Activated CD8-positive, alpha-beta memory T cell treated with anti-CD3 and anti-CD28 coated beads for 1 hour (primary cell): ENCODE measurements at places on chromosomes 7 and 10.

DNA sequence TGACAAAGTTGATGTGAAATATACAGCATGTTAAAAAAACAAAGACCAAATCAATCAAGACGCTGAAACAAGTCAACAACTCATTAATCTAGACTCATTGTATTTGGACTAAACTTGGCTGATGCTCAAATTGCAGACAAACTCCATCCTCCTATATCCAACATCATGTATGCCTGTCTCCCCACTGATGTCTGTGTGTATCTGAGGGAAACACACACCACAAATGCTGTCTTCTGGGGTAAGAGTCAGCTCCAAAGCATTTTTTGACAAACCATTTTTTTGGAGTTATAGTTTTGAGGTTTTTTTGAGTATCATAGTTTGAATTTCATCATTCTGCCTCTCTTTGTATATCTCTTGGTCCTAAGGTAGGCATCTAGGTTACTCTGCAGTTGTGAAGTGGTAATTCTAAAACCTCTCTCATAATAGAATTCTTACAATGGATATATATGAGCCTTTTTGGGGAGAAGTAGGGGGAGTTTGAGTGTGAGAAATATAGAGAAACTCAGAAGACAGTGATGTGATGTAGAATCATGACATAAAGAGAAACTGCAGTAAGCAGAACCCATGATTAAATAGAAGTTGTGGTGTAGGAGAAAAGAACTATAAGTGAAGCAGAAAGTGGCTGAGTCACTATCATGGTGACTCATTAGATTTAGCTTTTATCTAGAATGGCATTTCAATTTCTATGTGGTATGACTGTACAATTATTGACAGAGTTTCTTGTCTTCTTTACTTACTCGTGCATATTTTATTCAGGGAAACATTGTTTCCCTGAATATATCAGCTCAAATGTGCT is 1531.1 kb upstream of the LRRTM3 start:
- DNase-seq = no peak

DNA sequence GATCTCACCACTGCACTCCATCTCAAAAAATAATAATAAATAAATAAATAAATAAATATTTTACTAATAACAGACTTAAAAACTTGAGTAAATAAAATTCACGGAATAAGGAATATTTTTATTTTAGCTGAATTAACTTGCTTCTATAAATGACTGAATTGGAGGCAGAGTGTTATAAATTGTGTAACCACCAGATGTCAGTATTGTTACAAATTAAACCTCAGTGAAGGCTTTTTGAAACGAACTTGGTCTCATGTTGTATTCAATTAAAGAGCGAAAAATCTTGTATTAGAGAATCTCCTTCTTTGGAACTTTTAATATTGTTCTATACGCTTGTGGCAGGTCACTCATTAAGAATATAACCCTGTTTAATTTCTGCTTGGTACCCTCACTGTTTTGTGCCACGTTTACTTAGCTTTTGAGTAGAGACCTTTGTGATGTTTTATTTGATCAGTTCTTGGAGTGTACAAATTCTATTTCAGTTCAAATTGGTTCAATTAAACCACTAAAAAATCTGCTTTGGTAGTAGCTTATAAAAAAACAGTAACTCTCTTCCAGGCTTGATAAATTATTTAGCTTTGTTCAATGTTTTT is 45.6 kb upstream of the SCIN start:
- no peak for DNase-seq

- no peak for DNase-seq
Measured at GRCh38 chr7:21941611-21942141, 4.0 kb downstream of the CDCA7L start.

DNA sequence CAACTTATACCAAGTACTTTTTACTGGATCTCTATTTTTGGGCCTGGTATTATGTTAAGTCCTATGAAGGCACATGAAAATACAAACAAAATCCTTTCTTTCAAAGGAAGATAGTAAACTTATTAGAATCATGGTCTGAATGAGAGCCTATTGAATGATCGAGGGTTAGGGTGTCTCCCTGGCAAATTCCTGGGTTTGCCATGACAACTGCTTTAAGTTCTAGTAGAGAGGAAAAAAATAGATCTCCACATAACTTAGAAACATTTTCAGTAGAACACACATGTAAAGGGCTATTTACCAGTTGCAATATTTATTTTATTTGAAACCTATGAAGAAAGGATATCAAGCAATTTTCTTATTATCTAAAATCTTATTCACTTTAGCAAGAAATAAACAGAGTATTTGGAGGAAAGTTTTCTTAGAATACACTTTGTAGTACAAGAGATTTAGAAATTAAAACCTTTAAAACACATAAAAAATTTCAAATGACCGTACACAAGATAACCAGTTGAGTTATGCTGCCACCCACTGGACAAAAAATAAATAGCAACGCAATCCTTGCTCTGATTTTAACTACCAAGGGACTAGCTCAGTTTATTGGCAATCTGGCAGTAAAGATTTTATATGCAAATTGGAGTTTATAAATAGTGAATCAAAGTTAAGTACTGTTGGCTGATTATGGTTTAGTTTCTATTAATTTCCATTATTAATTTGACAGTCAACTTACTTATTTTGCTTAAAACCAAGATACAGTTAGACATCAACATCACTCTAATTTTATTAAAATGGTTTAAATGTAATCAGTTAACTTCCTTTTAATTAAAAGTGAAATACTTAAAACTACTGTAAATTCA is 33.9 kb downstream of the CACUL1 start:
- DNase-seq = peak; percentile 21

DNA sequence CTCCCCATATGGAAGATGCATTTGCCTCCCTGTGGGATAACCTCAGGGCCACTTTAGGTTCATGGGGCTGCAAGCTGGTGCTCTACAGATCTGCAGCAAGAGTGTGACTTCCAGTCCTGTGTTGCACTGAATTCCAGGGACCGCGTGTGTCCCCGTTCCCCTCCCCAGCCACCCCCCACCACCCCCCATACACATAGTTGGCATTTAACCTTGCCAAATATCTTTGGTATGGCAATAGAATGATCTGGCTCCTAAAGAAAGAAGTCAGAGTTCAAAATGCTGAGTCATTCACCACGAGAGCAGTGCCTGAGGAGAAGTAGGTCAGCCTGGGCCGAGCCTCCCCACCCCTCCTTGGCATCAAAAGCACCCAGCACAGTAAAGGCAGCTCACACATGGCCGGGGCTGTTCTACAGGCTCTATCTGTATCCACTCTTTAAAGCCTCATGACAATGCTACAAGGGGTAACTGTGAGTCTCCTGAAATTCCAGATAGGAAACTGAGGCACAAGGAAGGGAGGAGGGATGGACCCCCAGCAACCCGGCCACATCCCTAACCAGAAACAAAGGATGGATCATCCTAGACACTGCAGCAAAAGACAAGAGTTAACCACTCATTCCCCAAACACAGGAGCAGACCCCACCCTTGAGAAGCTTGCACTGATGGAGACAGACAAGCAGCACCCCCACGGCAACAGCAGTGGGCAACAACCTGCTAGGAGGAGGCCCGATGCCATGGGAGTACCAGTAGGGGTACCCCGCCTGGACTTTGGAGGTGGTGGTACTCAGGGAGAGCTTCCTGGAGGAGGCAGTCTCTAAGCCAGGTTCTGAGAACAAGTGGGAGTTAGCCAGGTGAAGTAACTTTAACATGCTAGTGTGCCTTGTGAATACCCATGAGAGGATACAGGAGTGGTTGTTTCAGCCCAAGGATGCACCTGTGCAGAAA is 70.3 kb upstream of the NANOS1 start:
- DNase-seq = no peak

DNA sequence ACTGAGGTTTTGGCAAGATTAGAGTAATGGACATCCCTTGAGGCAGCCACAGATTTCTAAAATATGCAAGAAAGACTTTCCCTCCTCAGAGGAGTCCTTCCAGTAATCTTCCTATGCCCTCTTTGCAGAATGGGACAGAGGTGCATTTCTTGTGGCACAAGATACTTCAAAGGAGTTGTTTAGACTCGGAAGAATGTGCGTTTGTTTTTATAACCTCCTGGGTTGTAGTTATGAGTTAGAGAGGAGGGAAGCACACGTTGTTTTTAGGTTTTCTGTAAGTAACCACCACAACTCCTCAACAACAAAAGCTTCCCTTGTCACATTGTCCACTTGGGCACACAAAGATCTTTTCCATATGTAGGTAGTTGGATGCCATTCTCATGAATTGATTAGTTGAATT is 78.1 kb upstream of the GLI3 start:
- no peak for DNase-seq

GRCh38 chr10:62234077-62234605 is 34.5 kb downstream of the RTKN2 start:
- no peak for DNase-seq

DNA sequence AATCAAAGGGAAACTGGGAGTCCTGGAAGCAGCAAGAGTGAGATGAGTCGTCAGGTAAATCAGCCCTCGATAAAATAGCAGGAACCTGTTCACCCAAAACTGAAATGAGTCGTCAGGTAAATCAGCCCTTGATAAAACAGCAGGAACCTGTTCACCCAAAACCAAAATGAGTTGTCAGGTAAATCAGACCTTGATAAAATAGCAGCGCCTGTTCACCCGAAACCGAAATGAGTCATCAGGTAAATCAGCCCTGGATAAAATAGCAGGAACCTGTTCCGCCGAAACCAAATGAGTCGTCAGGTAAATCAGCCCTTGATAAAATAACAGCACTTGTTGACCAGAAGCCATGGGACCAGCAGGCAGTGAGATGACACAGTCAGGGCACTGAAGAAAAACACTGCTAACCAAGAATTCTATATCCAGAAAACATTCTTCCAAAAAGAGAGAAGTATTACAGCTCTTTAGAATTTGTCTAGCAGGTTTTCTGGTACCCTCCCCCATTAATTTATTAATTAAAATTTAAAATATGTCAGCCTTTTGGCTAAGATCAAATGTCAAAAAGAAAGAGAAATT is 3.4 kb upstream of the CYP2E1 start:
- DNase-seq = no peak

GRCh38 chr10:75972491-75973276 is 541.3 kb downstream of the LRMDA start:
- no peak for DNase-seq

DNA sequence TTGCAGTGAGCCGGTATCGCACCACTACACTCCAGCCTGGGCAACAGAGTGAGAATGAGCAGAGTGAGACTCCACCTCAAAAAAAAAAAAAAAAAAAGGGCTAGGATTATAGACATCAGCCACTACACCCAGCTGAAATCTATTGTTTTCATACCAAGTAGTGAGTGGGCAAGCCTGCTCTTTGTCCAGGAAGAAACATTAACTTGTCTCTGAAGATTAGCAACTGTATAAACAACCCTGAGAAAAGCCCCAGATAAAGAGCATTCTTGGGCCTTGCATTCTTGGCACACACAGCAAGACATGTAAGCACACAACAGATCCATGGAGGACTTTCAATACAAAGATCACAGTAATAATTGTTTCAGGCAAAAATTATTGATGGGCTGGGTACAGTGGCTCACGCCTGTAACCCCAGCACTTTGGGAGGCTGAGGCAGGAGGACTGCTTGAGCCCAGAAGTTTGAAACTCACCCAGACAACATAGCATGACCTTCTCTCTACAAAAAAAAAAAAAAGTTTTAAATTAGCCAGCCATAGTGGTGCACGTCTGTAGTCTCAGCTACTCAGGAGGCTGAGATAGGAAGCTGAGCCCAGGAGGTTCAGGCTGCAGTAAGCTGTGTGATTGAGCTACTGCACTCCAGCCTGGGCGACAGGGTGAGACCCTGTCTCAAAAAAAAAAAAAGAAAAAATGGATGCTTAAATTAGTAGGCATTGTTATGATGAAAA is 4.4 kb downstream of the PSPH start:
- DNase-seq = no peak

DNA sequence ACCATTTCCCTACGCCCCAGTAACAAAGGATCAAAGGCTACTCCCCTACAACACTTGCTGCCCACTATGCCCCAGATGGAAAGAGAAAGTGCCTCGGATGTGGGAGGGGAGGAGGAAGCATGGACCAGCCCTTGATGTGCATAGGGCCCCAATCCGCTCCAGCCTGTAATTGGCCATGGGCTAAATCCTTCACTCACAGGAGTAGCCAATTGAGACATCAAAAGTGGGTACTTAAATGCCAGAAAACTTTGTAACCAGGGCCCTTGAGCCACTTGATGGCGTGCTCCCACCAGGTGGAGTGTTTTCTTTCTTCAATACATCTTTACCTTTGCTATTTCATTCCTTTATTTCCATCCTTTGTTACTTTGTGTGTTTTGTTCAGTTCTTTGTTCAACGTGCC is 500.5 kb upstream of the LRRN3 start:
- DNase-seq = no peak

DNA sequence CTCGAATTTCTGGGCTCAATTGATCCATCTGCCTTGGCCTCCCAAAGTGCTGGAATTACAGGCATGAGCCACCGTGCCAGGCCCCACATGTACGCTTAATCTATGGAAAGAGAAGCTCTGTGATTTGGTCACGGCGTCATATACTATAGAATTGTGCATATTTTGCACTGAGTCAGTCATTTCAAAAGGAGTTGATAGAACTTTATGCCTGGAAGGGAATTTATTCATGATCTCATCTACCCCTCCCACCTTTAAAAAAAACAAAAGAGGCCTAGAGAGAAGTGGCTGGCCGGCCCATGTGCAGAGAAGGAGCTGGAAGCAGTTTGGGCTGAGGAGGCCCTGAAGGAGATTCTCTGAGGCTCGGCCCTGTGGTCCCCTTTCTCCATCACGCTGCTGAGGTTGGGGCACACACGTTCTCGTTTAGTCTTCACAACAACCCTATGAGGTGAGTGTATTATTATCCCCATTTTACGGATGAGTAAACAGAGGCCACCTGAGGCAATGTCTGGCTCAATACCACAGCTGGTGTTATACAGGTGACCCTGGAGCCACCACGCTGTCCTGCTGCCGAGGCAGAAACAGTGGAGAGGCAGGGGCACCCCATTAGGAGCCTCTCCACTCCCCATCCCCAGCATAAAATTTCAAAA is 47.2 kb upstream of the ZRANB1 start:
- DNase-seq = no peak

- DNase-seq = no peak
Measured at GRCh38 chr10:78754269-78755062, 314.3 kb upstream of the ZMIZ1 start.

DNA sequence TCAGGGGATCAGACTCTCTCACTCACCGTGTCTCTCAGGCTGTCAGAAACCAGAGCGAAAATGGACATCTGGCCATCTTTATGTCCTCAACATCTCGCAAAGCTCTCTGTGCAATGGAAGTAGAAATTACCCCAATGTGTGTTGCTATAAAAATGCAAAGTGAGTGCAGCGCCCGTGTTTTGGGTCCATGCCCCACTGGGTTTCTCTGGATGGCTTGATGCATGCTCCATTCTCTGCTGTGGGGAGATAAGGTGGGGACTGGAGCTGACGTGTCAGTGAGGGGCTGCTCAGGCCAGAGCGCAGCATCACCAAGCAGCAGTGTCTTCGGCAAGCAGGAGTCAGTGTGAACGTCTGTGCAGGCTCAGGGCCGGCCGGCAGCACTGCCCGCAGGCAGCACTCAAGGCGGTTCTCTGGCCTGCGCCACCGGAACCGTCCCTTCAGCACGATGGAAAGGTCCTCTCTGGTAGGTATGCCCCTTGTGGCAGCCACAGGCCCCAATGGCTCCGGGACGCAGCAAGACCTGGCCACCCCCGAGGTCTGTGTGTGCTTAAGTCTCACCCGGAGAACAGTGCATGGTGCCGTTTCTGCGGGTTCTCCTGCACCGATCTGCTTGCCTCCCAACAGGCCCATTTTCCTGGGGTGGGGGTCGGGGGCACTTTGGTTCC is 30.2 kb downstream of the WDR86 start:
- no peak for DNase-seq
